ENCODE measurements at places on chromosomes 4 and X. TPM values are rescaled to one million over a fixed set of nuclear protein-coding genes. Genes with fewer than 3 reads are reported as not detected.

DNA sequence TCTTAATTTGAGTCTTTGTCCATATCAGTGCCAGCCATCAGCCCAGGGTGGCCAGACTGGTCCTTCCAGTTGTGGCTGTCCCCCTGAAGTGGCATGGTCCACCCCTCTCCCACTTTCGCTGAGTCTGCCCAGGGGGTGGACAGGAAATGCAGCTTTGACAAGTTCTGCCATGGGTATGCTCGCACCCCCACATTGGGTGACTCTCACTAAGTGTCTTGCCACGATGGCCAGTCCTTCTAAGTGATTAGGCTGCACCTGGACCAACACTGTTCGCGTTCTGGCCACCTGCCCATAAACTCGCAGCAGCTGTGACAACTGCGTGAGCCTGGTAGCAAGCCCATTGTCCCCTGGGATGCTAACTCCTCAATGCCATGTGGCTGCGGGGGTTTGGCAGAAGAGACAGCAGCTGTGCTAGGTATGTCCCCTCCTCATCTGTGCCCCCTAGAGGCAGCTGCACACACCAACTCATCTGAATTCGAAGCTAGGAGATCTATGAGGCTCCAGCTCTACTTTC lies 10.0 kb upstream of the LNX1 start:
- no peak for DNase-seq

DNA sequence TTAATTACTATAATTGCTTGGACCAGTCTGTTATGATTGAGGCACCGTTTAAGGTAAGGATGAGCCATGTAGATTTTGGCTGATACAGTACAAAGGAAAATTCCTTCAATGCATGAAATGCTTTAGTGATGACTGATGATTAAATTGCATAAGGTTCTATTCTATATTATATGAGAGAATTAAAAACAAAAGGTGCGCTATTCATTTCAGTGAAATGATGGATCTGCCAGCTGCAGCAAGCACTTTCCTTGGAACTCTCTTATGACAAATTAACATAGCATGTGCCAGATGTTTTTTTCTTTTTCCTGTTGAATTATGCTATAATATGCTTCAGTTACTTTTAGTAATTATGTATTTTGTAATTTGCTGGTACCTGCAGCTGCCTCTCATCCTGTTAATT lies 98.5 kb downstream of the JADE1 start:
- DNase-seq: no peak

DNA sequence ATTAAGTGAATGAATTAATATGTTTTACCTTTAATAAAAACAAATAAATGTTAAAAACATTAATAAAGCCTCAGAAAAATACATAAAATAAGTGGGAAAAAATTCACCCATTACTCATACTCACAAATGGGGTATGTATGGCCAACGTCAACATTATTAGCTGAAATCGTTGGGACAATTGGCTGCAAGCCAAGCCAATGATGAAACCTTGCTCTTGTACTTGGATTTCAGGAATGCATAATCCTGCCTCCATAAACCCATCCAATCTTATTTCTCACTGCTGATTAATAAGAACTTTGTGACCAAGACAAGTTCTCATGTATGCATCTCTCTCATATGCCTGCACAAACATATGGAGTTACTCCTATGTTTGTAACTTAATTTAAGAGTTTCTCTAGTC lies 35.3 kb upstream of the ADAMTS3 start:
- DNase-seq: no peak

The ZXDA gene
- total RNA-seq: 4.5 TPM

The SYTL4 gene
- total RNA-seq: 3.5 TPM

The SH3BGRL gene
- 23.8 TPM for total RNA-seq

The HTR2C gene
- total RNA-seq: not detected

The SHROOM4 gene
- total RNA-seq: 8.6 TPM

Measured in cardiac septum (tissue), 1 donor.